ENCODE measurements at places on chromosomes 5 and 9.

DNA sequence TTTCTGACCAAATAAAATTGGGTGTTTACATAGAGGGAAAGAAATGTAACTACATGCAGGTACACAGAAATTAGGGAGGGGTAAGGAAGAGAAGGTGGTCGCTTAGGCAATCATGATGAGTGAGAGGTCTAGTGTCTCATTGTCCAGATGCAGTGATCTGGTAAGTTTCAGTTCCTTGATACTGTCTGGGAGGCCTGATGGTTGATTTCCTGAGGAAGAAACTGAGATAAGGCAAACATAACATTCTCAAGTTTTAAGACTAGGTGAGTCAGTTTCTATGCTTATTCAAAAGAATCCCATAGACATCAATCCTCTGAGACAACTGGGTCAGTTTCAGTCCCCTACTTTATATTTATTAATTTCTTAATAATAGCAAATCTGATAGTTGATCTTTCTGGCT lies 843.3 kb upstream of the CDH10 start:
- DNase-seq, result no peak

GRCh38 chr5:15574806-15575325 lies 74.9 kb downstream of the FBXL7 start:
- no peak for DNase-seq

- no peak for DNase-seq
Measured at GRCh38 chr5:123000731-123001130, 35.8 kb downstream of the PPIC start.

GRCh38 chr5:142360051-142360498 lies 35.3 kb upstream of the SPRY4 start:
- no peak for DNase-seq

DNA sequence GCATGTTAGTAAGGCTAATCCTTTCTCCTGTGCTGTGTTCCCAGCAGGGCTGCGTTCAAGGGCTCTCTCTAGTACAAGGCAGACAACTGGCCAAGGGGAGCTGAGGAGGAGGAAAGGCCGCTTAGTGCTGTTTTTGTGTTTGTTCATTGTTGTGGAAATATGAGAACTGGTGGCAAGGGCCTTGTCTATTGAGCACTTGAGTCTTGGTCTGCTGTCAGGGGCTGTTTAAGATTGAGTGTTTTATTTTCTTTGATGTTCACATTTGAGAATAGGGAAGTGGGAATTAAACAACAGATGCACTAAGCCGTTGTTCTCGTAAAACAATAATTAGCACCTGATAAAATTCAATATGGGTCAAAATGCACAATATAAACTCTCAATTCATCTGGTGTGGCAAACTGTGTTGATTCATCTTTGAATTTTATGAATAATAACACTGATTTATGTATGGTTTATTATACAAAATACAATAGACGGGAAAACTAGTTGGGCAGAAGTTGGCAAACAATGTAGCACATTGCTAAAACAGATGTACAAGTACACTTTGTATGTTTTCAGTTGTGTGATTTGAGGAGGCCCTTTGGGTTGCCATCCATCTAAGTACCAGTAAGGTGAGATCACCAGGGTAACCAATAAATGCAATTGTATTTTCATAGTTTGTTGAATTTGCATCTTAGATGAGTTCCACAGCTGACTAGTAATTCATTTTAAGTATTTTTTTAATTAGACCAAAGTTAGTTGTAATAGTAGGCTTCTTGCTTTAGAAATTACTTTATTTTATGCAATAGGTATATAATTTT lies 97.6 kb upstream of the GRHPR start:
- no peak for DNase-seq

- DNase-seq, result no peak
Measured at GRCh38 chr5:96975656-96976055, 39.8 kb downstream of the LNPEP start.

DNA sequence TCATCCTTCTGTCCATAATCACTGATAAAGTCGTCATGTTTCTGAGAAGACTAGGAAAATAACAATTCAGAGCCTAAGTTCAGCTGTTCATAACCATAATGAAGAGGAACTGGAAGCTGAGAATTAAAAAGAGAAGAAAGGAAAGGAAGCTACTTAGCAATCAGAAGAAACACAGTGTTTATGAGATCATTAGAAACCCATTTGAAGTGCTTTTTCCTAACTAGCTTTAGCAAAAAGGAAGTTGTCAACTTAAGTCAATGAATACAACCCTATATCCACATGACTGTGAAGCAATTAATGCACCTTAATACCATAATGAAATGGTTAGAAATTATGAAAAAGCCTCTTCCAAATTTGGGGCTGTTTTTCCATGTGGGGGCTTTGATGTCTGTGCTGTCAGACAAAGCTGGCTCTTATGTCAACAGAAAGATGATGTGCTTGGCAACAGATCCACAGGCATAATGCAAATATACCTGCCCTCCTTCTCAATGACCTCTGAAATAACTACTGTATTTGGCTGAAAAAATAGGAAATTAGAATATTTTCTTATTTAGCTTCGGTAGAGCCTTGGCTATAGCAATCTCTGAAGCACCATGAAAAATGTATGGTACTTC lies 463.5 kb downstream of the RASEF start:
- DNase-seq, result no peak

DNA sequence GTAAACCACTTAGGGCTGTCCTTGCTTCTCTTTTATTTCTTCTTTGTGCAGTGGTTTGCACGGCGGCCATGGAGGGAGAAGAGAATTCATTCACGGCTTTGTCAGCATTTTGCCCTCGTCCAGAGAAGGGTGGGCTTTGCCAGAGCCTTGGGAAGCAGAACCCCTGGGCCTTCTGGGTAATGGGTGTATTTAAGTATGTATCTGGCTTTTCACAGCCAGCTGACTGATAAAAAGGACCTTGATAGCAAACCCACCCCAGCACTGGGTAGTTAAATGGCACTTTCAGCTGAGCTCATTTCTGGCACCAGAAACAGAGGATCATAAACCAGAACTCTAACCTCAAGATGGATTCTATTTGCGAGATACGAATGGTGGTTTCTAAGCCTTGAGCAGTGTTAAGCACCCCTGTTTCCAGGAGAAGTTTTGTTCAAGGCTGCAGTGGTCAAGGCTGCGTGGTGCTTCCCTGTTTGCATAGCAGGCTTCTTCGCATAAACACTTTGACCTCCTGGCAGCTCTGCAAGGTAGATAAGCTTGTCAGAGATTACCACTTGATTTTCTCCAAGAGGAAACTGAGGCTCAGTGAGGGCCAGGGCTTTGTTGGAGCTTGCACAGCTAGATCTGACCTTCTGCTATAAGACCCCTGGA lies 441.6 kb upstream of the KLF4 start:
- DNase-seq, result no peak

- DNase-seq, result no peak
Measured at GRCh38 chr5:179700401-179700918, 1.7 kb downstream of the CANX start.

DNA sequence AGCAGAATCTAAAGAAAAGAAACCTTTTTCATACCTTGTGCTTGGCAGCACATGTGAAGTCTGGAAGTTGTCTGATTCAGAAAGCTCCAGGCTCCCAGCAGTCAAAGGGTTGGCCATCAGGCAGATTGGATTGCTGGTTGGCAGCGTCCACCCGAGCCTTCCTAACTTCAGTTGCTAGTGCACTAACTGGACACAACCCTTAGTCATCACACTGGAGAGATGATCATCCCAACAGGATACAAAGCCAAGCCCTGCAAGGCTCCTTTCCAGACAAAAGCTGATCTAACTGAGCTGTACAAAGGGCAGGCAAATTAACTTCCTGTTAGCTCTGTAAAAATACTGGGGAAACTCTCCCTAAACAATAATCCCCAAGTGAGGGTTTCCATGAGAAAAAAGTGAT lies 185.6 kb downstream of the SNX18 start:
- no peak for DNase-seq

- DNase-seq, result no peak
Measured at GRCh38 chr5:76765249-76765648, 49.3 kb downstream of the F2R start.

- DNase-seq, result no peak
Measured at GRCh38 chr5:119302449-119302848, 53.4 kb upstream of the TNFAIP8 start.
